Mesendoderm (in vitro differentiated cells): ENCODE measurements at places on chromosomes 7 and 10.

- DNase-seq: no peak
Measured at GRCh38 chr10:77613476-77614130, 24.0 kb downstream of the KCNMA1 start.

DNA sequence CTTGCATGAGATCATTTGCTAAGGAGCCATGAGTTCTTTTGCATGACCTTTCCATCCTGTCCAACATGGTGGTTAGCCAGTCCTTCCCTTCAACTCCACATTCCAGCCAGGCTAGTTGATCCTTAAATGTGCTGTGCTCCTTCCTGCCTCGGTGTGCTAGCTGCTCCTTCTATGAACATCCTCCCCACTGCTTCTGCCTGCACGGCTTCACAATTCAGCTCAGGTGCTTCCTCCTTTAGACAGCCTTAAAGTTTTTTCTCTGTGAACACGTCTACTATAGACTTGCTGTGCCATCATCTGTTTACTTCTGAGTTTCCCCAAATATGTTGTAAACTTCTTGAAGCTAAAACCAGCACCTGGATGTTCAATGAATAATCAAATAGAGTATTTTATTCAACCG lies 95.5 kb downstream of the OTUD1 start:
- no peak for DNase-seq

DNA sequence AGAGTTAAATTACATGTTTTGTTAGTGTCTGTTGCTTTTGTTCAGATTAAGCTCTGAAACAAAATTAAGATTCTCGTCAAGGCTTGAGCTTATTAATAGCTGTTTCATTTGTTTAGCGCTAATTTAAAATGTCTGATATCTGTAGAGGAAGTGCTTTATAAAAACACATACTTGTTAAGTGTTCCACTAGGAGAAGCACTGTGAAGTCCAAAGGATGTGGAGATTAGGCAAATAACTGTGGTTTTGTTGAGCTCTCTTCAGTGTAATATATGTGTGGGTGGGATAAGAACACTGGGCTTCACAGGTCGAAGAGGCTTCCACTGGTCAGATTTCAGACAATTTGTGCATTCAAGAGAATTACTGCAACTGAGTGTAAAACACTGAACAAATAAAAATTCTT lies 242.0 kb downstream of the AUTS2 start:
- DNase-seq: no peak

GRCh38 chr7:38628630-38629385 lies 2.4 kb downstream of the AMPH start:
- DNase-seq: no peak

- DNase-seq: peak; percentile 61
Measured at GRCh38 chr7:92404170-92404614, 43.1 kb upstream of the GATAD1 start.

- peak; percentile 2 for DNase-seq
Measured at GRCh38 chr10:37495415-37495814, 362.0 kb downstream of the ZNF248 start.

DNA sequence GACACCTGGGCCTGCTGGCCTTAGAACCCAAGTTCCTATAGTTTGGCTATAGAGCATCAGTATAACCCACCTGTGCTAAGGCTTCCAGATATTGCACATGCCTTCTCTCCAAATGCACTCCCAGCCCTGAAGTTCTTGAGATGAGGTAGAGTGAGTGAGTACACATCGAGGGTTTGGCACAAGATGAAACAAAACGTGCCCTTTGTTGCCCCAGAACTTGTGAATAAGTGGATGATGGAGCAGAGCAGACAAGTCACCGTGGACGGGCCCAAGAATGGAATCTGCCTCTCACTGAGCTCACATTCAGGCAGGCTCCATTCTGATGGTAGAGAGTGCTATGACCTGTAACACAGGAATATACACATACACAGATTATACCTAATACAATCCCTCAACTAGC lies 73.0 kb upstream of the STK17A start:
- no peak for DNase-seq

DNA sequence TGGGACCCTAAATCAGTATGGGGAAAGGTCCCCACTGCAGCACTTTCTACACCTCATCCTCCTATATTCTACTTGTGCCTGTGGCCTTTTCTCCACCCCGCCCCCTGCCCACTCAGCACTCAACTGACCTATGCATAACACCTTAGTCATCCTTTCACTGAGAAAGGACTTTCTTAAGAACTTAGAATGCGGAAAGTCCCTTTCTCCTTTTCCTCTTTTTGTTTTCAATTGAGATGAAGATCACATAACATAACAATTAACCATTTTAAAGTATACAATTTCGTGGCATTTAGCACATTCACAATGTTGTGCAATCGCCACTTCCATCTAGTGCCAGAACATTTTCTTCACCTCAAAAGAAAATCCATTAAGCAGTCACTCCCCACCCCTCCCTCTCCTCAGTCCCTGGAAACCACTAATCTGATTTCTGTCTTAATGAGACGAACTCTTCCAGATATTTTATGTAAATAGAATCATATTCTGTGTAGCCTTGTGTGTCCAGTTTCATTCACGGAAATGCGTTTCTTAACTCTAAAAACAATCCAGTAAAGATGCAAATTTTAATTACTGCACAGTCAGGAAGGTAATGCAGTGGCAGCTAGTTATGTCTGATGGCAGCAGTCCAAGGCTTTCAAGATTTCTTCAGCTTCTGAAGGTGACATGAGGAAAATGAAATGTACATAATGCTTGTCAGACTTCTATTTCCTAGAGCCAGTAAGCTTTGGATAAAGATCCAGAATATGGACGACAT lies 41.7 kb downstream of the FAS start:
- peak; percentile 42 for DNase-seq

DNA sequence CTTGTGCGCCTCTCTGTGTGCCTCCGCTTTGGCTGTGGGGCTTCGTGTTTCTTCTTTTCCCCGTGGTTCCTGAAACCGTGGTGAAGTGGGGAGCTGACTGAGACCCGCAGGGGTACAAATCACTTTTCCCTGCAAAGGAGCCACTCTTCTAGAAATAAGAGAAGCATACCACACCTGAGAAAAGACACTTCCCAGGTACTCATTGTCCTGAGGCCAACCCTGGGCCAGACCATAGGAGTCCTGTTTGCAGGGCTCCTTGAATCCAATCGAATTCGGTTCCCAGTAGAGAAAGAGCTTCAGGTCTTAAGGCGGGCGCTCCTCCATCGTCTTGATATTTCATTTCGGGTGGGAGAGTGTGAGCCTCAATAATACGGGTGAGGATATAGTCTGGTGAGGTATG lies 32.4 kb upstream of the ZNF273 start:
- DNase-seq: no peak

DNA sequence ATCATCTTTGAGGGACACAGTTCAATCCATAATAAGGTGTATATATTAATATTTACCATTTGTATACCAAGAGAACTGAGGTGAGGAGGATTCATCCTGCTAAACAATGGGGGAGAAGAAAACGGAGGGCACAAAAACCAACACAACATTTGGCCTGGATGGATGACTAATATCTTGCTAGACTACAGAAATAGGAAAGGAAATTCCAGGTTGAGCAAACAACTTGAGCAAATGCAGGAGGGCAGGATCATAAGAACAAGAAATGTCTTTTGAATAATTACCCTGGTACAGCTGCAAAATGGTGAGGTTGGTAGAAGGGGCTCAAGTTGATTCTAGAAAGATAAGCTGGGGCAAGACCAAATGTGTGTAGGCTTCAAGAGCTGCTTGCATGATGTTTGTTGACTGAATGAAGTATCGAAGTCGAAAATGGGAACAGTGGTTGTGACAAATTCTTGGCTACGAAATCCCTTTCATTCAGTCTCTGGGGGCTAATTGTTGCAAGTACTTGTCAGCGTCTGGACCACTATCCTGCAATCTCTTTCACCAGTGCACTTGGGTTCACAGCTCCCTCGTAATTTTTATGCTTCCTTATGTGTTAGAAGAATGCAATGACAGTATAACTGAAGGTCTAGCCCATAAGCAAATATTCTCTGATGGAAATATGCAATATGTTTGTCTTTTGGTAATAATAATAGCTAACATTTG lies 176.2 kb downstream of the PTEN start:
- DNase-seq: no peak

- peak; percentile 32 for DNase-seq
Measured at GRCh38 chr7:129160161-129160905, 15.8 kb downstream of the TSPAN33 start.

DNA sequence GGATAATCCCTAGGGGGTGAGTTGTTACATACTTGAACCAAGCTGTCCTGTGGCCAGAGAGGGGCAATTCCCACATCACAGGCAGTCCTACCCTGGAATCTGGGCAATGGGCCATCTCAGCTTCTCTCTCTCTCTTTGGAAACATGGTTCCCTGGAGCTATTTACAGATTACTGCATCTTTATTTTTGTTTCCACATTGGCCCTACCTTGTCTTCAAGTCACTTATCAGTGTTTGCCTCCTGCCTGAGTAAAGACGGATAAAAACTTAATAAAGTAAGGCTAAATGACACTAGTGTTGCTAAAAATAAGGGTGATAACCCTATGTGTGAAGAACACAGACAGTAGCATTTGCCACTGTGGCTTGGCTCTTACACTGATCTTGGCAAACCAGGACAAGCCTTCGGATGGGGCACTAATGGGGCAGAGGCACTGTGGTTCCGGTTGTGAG lies 228.2 kb downstream of the GFRA1 start:
- no peak for DNase-seq

GRCh38 chr7:94580601-94581000 lies 71.0 kb downstream of the CASD1 start:
- peak; percentile 46 for DNase-seq

DNA sequence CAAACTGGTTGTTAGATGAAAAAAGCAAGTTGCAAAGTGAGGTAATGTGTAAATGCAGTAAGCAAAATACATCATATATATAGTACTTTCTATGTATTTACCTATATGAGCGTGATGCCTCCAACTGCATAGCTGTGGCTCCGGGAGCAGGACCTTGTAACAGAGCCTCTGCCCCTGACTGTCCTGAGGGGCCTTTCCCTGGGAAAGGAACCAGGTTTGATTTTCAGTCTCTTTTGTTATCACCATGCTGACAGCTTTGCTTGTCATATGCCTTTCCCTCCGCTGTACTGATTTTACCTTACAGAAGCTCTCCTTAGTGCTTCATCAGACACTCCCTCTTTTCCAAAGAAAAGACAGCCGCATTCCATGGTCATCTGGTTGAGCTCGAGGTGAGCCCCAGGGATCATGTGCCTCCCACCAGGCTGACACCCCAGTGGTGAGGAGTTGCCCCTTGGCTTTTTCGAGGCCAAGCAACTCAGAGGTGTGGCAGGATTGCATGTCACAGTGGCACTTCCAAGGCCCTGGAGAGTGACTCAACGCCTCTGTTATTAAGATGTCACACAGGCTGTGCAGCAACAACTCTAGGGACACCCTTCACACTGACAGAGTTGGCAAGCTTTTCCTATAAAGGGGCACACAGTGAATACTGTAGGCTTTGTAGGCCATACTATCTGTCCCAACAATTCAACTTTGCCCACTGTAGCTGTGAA lies 78.9 kb downstream of the ALOX5 start:
- DNase-seq: no peak

DNA sequence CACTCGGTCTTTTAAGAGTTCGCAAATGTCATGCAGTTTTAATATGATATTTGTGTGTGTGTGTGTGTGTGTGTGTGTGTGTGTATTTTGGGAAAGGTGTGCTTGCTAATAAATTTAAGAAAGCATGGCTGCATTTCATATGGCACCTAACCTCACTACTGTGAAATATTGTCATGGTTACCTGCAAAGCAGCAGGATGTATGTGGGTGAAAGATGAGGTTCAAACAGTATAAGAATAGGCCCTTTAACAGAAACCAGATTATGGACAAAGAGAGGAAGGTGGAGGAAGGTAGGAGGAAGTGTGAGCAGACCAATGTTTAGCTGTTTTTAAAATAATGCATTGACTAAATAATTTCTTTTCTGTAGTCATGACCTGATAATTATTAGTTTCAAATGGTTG lies 73.5 kb upstream of the CACNA2D1 start:
- DNase-seq: no peak

GRCh38 chr7:74164985-74165456 lies 9.1 kb upstream of the EIF4H start:
- DNase-seq: peak; percentile 66

- DNase-seq: peak; percentile 19
Measured at GRCh38 chr7:143494622-143495021, 16.9 kb downstream of the TAS2R41 start.

DNA sequence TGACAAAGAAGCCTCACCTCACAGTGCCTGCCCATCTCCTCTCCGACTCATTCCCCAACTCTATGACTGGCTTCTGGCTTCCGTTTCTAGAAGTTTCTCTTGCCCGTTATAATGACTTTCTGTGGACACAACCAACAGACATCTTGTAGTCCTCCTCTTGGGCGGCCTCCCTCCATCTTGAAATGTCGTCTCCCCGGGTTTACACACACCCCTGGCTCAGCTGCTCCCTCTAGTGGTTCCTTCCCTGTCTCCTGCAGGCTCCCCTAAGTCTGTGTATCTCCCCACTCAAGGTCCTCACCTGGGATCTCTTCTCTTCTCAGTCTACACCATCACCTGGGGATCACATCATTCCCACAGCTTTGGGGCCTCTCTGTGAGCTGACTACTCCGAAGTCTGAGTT lies 123.4 kb upstream of the NEBL start:
- DNase-seq: peak; percentile 64

- DNase-seq: no peak
Measured at GRCh38 chr7:78828317-78828716, 625.1 kb downstream of the MAGI2 start.

DNA sequence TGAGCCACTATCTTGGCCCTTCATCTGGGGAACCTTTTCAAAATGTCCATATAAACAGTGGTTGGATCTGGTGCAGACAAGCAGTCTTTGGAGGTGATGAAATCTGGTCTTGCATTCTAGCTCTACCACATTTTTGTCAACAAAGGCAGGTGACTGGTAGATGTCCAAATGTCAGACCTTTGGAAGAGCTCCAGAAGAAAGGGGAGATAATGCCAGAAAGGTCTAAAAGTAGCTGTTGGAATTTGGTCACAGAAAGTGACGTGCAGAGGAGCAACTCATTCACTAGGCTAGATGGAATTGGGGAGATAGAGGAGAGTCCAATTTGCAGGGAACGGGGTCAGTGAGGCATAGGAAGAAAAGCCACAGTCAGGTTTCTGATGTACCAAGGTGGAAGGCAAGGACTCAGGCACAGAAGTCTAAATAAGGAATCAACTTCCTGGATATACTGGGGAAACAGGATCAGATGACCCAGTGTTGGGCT lies 36.4 kb upstream of the WAC start:
- no peak for DNase-seq

- DNase-seq: no peak
Measured at GRCh38 chr10:70055550-70055949, 2.9 kb downstream of the MACROH2A2 start.

- DNase-seq: no peak
Measured at GRCh38 chr10:78402591-78402990, 368.9 kb downstream of the RPS24 start.

DNA sequence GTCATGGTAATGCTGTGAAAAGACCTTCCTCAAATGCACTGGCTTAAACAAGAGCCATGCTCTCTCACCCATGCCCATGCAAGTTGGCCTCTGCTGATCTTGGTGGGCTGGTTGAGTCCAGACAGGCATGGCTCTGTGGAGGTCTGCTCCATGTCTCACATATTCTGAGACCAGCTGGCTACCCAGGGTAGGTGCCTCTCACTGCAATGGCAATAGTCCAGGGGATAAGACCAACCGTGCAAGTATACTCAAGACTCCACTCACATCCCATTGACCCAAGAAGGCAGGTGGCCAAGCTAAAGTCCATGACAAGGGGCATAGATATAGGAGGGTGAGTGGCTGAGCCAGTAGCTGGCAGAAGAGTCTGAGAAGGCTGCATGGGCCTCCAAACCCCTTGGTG lies 14.2 kb upstream of the EBF3 start:
- no peak for DNase-seq

- no peak for DNase-seq
Measured at GRCh38 chr7:36563706-36564327, 160.5 kb downstream of the AOAH start.

- DNase-seq: peak; percentile 77
Measured at GRCh38 chr7:28408105-28408959, 4.0 kb upstream of the CREB5 start.
